ENCODE measurements at places on chromosomes 1 and 21. TPM values are rescaled to one million over a fixed set of nuclear protein-coding genes. Genes with fewer than 3 reads are reported as not detected.

The BCAR3 gene
- 1.3 TPM for total RNA-seq

The MCOLN3 gene
- total RNA-seq = 1.1 TPM

The MNDA gene
- not detected for total RNA-seq

The P3H1 gene
- total RNA-seq = 48.1 TPM

The BMP8B gene
- total RNA-seq = 0.47 TPM

The ALX3 gene
- total RNA-seq = not detected

The EPHA2 gene
- total RNA-seq = not detected

The CLCA1 gene
- total RNA-seq = not detected

The GPR25 gene
- 0.35 TPM for total RNA-seq

The NCAM2 gene
- not detected for total RNA-seq

The FMO5 gene
- total RNA-seq = 0.66 TPM

The ERG gene
- not detected for total RNA-seq

The FCRL1 gene
- not detected for total RNA-seq

The KIF2C gene
- total RNA-seq = 102 TPM

The SLC45A3 gene
- total RNA-seq = not detected

The CR1L gene
- not detected for total RNA-seq

The ETV3L gene
- not detected for total RNA-seq

The WNT4 gene
- total RNA-seq = not detected
